ENCODE measurements at places on chromosomes 2 and 18.

- DNase-seq: no peak
Observed at GRCh38 chr2:236687296-236687965, 117.8 kb downstream of the ACKR3 start.

DNA sequence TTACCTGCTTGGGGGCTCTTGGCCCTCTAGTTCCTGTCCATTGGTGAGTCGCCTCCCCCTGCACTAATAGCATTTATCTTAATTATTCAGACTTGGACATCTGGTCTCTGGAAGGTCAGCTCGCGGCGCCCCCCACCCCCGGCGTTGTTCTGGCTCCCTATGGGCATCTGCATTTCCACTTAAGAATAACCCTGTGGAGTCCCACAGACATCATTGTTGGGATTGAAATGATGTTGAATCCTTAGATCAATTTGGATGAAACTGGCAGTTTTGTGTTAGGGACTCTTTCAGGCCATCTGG, 313.8 kb upstream of the HS6ST1 start:
- DNase-seq: no peak

GRCh38 chr18:11775436-11776174, 75.6 kb upstream of the CHMP1B start:
- DNase-seq: no peak

GRCh38 chr2:174951745-174952144, 53.4 kb downstream of the CHN1 start:
- DNase-seq: no peak

DNA sequence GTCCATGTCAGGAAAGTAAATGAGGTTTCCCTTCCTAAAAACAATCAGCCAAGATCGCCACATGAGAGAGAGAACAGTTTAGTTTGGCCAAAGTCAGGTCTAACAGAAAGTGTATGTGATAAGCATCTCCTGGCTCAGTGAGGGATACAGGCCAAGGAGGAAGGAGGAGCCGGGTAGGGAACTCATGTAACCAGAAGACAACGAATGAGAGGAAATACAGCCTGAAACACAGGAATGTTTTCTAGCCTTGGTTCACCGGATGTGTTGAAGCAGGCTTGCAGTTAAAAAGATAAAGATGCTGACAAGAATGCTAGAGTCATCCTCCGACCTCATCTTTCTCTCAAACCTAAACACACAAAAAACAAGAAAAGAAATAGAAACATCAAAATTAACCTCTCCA, 283.9 kb upstream of the SIX2 start:
- no peak for DNase-seq

All from cortex of kidney (tissue), 1 donor.